D341Med (cell line): ENCODE measurements at places on chromosomes 5 and 9.

DNA sequence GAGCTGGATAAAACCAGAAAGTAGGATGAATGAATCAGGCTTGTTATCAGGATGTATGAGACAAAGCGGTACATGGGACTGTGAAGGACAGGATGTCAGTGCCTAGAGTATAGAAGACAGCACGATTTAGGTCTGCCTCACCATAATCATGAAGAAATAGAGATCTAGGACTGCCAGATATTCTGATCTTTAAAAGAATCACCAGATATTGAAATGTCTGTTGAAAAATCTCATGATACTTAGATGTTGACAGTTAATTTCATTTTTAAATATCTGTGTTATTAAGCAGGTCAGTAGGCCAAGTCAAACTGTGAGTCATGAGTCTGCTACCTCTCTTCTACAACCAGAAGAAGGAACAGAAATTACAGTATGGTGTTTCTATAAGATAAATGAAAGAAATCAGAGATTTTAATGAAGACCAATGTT lies 65.0 kb downstream of the ST8SIA4 start:
- no peak for DNase-seq

GRCh38 chr9:133641396-133641655 lies 5.2 kb downstream of the DBH start:
- DNase-seq = no peak

GRCh38 chr5:65828022-65828896 lies 98.1 kb upstream of the ERBIN start:
- DNase-seq = no peak

- DNase-seq = no peak
Measured at GRCh38 chr5:68680366-68680765, 413.4 kb upstream of the SLC30A5 start.

DNA sequence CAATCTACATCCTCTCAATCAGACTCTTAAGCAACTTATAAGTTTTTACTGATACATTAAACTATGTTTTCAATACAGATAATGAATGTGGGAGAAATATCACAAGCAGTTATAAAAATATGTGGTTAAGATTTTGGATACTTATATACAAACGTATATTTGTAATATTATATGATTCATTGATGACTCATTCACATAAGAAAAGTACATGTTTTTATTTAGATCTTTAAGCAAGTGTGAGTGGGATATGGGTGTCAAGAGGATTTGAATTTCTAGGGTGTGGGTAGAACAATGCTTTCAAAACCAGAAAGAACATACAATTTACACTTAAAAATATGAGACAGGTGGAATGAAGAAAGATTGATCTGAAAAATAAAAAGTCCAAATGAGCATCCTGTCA lies 36.1 kb upstream of the ISL1 start:
- no peak for DNase-seq

GRCh38 chr5:25009063-25009462 lies 364.3 kb upstream of the CDH10 start:
- no peak for DNase-seq

GRCh38 chr5:32098291-32098690 lies 75.8 kb downstream of the GOLPH3 start:
- DNase-seq = no peak

- no peak for DNase-seq
Measured at GRCh38 chr9:75054368-75055001, 26.4 kb upstream of the CARNMT1 start.

- DNase-seq = no peak
Measured at GRCh38 chr9:14412775-14413174, 98.8 kb upstream of the NFIB start.

DNA sequence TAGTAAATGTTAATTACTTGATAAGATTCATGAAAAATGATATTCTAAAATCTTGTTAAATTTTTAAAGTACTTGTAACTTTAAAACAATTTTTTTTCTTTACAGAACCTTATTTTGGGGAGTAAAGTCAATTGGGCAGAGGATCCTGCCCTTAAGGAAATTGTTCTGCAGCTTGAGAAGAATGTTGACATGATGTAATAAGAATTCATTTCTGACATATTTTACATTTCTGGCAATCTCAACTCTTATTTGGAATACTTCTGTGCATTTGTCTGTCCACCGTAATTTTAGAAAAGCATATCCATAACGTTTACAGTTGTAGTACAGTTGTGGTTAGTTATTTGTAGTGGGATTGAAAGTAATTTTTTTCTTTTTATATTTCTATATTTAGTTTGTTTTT lies 20.2 kb downstream of the CENPH start:
- DNase-seq = no peak

- DNase-seq = no peak
Measured at GRCh38 chr5:54881286-54882005, 103.9 kb downstream of the ESM1 start.
